ENCODE measurements at places on chromosomes 2 and 18.
A peak's percentile ranks its signal among the peaks of the same experiment; 100 is the strongest.

DNA sequence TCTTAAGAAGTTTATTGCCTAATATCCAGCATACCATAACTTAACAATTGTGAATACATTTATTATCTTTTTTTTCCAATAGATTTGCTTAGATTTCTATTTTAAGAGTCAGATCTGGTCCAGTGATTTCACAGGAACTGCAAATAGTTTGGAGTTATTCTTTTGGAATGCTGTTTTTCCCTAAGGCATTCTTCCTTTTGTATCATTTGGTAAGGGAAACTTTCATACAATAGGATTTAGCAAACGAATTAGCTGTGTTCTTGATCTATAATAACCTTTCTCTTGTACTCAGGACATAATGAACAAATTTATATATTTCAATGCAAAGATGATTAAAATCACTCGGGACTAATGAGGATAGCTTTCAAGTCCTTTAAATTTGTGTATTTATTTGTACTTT, 201.6 kb downstream of the ERBB4 start:
- peak; percentile 2 for DNase-seq

DNA sequence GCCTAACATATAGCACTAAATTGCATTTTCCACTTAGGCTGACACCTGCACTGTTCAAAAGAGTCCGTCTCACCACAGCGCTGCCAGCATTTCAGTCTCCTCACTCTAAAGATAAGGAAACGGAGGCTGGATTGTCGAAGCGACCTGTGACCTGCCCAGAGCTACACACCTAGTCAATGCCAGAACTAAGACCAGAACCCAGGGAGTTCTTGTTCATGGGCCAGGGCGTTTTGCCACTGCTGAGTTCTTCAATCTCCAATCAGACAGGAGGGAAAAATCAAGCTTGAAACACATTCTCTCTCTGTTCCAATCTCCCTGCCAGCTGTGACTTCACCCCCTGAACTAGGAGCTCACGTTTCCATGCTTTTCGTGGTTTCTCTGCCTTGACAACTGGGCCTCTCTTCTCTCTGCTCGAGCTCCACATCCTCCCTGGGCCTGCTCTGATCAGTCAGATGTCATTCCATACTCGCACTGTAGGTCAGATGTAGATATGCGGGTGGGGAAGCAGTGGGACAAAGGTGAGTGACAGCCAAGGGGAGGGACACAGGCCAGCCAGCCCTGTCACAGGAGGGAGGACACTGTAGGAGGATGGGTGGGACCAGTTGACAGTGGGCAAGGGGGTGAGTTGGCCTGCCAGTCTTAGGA, 221.1 kb upstream of the SMAD2 start:
- no peak for DNase-seq

- DNase-seq: no peak
Measured at GRCh38 chr18:56927786-56928185, 219.1 kb upstream of the BOD1L2 start.

- DNase-seq: no peak
Measured at GRCh38 chr2:201263779-201264178, 3.4 kb downstream of the CASP8 start.

GRCh38 chr2:71678874-71679273, 225.5 kb downstream of the DYSF start:
- DNase-seq: no peak

DNA sequence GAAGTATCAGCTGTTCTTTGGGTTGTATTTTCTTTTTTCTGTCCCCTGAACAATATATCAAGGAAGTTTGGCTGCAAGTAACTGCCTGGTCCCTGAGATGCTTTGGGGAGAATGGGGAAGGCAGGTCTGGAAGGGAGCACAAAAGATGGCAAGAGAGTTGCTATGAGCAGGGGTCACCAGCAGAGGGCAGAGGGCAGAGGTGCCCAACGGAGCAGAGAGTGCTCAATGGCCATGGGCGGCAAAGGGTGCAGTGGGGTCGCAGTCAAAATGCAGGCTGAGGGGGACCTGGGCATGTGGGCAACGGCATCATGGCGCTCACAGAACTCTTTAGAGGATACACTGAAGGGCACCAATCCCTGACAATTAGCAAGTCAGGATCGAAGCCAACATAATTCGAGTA, 107.7 kb upstream of the ATP8B1 start:
- DNase-seq: no peak

DNA sequence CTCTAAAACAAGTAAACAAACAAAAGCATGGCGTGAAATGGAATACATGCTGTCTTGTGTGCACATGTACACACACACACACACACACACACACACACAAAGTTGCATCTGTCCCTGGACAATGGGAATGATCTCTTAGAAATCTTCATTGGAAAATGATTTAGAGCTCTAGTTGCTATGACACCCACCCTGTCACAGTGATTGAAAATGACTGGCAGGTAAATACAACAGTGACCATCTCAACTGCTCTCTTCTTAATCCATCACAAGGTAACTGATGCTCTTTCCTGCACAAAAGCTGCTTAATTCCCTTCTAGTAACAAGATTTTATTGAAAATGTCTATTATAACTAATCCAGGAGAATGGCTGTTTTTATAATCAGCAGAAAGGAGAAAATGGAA, 1011.7 kb upstream of the GYPC start:
- DNase-seq: no peak

DNA sequence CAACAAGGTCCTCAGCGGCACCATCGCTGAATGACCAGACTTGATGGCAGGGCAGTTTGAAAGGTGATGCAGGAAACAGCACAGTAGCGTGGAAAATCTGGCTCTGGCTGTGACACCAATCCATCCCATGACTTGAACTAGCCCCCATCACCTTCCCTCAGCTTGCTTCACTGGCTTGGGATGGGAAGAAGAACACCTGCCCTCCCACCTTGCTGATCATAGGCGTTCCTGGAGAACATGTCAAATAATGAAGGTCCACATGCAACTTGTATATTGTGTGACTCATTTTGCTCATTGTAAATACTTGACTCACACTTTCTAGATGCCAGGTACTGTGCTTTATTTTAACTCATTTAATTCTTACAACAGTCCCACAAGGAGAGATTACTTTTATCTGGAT, 292.4 kb upstream of the SPRED2 start:
- DNase-seq: no peak

DNA sequence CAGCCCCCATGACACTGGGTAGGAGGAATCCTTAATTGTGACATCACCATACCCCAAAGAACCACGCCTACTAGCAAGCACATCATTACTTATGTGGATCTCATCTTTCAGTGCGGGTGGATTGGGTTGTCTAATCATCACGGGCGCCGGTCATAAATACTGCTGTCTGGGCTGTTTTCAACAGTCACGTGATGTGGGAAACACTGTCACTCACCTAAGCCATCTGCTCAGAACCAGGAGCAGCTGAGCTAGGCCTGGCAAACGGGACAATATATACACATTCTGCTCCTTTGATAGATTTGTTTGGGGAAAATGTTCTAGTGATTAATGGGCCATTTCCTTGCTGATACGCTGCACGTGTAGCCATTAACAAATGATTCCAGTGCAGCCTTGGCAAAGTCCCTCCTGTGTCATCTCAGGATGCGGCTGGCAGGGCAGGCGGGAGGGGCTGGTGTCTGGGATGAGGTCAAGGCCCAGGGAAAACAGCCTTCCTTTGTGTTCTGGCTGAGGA, 145.9 kb upstream of the COPS8 start:
- peak; percentile 38 for DNase-seq

- no peak for DNase-seq
Measured at GRCh38 chr2:220377482-220378155, 750.2 kb downstream of the SLC4A3 start.

DNA sequence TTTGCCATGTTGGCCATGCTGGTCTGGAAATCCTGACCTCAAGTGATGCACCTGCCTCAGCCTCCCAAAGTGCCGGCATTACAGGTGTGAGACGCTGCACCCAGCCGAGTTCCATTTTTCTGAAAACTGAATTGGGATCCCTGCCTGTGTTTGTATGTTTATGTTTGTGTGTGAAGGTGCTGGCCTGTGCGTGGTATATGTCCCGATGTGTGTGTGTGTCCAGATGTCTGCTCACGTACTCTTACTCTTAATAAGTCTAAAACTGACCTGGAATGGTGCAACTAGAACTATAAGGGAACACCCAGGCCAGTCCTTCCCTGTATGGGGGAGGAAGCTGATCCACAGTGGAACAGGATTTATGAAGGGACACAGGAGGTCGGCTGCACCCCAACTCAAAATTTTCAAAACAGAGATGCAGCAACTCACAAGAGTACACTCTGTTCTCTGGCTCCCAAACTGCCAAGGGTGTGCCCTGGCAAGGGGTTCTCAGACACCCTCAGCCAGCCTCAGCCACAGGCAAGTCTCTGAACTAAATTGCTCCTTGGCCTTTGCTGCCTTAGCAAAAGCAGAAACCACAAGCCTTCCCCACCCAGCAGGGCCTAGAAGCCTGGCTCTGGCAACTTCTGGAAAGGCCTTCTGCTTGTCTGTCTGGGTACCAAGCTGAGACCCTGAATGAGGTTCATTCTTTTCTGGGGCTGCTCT, 36.5 kb downstream of the RHOB start:
- DNase-seq: no peak

- DNase-seq: no peak
Measured at GRCh38 chr18:72147830-72148229, 396.3 kb downstream of the CBLN2 start.

- no peak for DNase-seq
Measured at GRCh38 chr2:27902098-27902497, 11.6 kb downstream of the BABAM2 start.

DNA sequence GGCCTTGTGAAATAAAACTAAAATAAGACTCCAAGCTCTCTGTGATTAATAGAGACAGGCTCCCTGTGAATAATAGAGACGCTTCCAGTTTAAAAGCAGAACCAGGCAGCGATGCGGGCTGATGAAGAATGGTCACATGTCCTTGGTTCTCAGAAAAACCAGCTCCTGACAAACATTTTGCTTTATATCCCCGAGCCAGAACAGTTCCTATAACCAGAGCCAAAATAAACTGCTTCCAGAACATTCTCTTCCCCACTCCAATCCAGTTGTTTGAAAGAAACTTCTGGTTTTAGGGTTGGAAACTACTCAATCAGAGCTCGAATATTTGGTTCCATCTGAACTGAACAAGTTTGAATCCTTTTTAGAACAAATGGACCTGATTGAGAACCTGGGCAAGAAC, 213.7 kb downstream of the TSN start:
- DNase-seq: no peak

DNA sequence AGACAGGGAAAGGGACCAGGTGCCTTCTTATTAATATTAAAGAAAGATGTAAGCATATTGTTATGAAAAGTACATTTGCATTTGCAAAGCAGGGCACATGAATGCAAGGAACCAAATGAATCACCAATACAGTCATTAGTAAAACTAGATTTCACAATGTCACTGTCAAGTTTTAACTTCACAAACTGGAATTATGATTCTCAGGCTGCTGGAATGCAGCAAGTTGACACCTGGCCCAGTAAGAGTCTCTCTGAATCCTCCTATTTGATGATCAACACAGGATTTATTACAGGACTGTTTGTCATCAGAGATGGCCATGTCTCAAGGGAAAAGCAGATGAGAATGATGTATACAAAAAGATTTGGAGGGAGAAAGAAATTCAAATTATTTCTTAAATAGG, 72.9 kb upstream of the STK39 start:
- no peak for DNase-seq

GRCh38 chr2:189151906-189152305, 27.7 kb downstream of the COL5A2 start:
- DNase-seq: no peak

DNA sequence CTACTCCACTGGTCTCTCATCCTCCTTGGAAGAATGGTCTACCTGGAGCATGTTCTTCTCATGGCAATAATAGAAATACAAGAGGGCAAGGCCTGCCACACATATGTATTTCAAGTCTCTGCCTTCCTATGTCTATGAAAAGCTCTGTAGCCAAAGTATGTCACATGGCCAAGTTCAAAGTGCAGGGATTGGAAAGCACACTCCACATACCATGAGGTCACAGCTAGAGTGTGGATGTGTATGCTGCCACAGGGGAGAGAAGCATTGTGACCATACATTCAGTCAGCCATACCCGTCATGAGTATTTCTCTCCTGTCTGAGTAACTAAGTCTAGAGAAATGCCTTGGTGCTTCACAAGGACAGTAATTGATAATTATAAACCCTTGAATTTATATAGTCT, 8.8 kb upstream of the EIF2AK3 start:
- no peak for DNase-seq
